Fibroblast of skin of scalp (primary cell): ENCODE measurements at places on chromosomes 7 and 10.

DNA sequence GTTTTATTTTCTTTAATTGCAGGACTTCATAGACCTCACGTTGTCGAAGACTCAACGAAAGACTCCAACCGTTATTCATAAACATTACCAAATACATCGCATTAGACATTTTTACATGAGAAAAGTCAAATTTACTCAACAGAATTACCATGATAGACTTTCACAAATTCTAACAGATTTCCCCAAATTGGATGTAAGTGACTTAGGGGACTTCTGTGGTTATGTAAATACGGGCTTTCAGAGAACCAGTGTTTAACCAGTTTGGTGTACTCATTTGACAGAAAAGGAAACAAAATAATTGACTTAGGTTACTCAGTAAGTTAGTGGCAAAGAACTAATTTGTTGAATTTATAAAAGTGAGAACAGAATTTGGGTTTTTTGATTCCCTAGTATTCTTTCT, 4.2 kb downstream of the GTPBP4 start:
- no peak for DNase-seq

DNA sequence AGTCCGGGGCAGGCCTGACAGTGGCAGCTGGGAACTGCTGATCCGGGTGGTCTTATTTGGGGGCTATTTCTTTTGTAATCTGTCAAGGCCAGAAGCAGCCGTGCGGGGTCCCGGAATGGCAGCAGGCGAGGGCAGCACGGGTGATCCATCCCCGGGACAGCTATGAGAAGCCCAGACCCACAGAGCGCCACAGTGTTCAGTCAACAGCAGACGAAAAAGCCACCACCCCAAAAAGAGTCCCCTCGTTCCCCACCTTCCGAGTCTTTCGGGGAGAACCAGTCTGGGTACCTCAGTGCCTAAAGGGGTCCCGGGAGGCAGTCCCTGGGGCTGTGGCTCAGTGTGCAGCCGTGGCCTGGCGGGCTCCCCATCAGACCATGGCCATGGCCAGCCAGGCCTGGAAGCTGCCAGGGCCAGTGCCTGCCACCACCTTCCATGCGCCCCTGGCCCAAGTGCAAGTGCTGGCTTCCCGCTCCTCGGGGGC, 125.1 kb upstream of the KCTD7 start:
- no peak for DNase-seq

GRCh38 chr10:22344249-22344648, 1.0 kb upstream of the SPAG6 start:
- no peak for DNase-seq

GRCh38 chr10:95248989-95249388, 41.8 kb downstream of the PDLIM1 start:
- DNase-seq = no peak

DNA sequence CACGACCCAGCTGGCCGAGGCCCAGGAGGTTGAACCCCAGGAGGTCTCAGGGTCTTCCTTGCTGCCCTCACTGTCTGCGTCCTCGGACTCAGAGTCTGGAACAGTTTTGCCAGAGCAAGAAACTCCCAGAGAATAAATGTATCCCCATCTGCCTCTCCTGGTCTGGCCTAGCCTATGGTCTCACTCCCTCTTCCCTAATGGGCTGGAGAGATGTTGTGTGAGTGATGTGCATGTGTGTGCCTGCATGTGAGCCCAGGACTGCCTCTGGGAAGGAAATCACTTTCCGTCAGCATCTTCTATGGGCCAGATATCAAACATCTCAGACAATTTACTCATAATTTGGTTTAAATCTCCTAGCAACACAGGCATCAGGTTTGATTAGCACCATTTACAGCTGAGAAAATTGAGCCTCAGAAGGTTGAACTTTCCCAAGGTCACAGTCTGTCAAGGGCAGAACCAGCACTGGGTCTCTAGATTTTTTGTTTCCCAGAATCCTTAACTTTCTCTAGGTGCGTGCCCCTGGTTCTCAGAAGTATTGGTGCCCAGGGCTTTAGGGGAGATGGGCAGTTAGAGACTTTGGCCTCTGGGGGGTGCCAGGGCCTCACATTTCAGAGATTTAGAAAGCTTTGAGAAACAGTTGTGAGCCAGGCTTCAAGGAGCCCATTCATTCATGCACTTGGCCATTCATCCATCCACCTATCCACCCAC, 4.9 kb downstream of the TMEM270 start:
- DNase-seq = peak; percentile 74
